ENCODE measurements at places on chromosomes 12 and 14.

- DNase-seq: peak; percentile 31
Observed at GRCh38 chr14:93186466-93186865, 1.3 kb downstream of the LYSET start.

DNA sequence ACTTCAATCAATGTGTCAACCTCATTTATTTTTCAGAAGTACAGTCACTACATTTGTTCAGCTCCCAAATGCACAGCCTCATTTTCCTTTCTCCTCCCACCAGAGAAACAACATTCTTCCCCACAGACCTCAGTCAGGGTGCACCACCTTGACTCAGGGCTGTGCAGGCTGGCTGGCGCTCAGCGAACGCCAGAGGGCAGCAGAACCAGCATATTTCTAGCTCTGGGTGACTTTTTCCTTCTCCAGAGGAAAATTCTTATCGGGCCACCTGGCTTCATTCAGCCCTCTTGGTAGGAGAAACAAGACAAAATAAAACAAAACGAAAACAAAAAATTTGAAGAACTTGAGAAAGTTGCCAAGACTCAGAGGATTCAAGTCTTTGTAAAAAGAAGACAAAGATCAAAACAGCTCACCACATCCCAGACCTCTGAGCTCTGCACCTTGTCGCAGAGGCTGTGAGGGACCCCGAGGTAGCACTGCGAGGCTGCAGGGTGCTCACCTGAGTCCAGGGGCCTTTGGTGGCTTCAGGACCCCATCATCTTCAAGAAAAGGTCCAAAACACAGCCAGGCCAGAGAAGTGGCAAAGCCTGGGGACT, 33.7 kb downstream of the PAH start:
- DNase-seq: peak; percentile 21

GRCh38 chr12:8996682-8997405, 7.5 kb downstream of the KLRG1 start:
- DNase-seq: peak; percentile 50

GRCh38 chr12:67068204-67068731, 200.9 kb upstream of the CAND1 start:
- no peak for DNase-seq

DNA sequence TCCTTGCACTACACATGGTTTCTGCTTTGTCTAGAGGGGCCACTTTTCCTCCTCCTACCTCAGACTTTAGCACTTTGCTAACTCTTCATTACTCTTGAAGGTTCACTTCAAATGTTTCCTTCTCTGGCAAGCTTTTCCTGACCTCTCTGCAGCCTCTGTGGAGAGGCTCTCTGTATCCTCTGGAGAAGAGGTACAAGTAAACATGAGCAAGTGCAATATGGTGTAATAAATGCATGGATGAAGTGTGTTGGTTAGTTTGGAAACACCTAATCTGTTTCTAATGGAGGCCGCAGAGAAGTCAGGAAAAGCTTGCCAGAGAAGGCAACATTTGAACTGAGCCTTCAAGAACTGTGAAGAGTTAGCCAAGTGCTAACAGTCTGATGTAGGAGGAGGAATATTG, 329.3 kb downstream of the GRIN2B start:
- no peak for DNase-seq

DNA sequence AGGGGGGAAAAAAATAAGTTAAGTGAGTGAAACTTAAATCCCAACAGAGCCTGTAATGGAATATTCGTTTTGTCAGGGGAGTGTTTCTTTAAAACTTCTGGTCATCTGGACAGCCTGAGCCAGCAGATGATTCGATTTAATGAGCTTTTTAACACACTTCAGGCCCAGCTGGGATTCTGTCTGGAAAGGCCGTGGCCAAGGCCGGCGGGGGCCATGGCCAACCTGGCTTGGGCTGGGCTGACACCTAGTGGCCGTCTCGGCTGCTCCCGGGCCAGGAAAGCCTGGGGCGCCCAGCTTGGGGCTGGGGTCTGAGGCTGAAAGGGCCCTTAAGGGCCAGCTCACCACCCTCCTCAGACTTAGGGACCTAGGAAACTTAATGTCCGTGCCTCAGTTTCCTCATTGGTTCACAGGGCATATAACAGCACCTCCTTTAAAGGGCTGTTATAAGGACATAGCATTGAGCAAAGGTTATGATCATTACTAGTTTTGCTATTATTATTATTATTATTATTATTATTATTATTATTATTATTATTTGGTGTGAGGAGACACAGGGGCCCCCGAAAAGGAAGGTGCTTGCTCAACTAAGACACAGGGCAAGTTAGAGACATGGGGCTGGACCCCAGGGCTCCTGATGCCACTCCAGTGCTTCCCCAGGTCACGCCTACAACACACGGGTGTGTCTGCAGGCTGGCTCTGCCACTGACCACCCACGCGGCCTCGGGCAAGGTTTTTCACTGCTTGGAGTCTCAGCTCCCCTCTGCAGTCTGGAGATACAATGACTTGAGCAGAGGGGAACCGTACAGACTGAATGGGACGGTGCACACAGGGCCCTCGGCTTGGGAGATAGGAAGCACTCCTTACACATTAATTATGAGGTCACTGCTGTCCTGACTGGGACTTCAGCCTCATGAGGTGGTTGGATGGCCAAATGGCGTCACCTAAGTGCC, 84.0 kb downstream of the SYNE3 start:
- no peak for DNase-seq

- peak; percentile 85 for DNase-seq
Observed at GRCh38 chr12:100154474-100155247, 12.0 kb upstream of the BLTP3B start.

- DNase-seq: no peak
Observed at GRCh38 chr12:52035190-52035589, 16.1 kb upstream of the NR4A1 start.

- DNase-seq: peak; percentile 28
Observed at GRCh38 chr12:119714614-119715267, 46.8 kb downstream of the PRKAB1 start.

- DNase-seq: no peak
Observed at GRCh38 chr12:30870491-30871265, 55.9 kb upstream of the TSPAN11 start.

GRCh38 chr12:99260456-99260996, 387.0 kb upstream of the GARIN6 start:
- no peak for DNase-seq

- DNase-seq: no peak
Observed at GRCh38 chr12:63966606-63966975, 122.1 kb downstream of the SRGAP1 start.

DNA sequence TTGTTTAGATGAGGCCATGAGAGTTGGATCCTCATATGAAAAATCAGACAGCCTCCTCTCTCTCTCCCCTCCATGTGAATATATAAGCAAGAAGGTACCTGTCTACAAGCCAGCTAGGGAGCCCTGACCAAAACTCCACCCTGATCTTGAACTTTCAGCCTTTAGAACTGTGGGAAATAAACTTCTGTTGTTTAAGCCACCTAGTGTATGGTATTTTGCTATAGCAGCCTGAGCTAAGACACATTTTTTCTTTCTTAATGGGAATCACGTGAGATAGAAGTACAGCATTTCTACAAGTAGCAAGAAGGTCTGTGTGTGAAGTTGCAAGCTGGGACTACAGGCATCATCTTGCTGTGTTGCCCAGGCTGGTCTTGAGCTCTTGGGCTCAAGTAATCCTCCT, 16.3 kb upstream of the ABHD12B start:
- no peak for DNase-seq

- peak; percentile 12 for DNase-seq
Observed at GRCh38 chr12:89544681-89545184, 18.9 kb upstream of the POC1B start.

DNA sequence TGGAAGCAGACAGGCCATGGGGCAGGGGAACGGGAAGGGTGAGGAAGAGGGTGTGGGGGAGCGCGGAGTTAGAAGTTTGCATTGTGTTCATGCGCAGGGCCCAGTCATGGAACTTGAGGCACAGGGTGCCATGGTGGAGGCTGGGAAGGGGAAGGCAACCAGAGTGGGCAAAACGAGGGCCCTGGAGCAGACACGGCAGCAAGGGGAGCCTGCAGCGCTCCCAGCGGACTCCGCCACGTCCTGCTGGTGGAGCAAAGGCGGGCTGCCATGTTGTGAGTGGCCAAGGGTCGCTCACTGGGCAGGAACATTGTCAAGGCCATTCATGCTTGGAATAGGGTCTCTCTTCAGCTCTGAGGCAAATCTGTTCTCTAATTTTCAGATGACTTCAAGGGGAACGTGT, 20.5 kb downstream of the DEGS2 start:
- no peak for DNase-seq

GRCh38 chr14:38761033-38761432, 342.0 kb downstream of the SEC23A start:
- DNase-seq: no peak

DNA sequence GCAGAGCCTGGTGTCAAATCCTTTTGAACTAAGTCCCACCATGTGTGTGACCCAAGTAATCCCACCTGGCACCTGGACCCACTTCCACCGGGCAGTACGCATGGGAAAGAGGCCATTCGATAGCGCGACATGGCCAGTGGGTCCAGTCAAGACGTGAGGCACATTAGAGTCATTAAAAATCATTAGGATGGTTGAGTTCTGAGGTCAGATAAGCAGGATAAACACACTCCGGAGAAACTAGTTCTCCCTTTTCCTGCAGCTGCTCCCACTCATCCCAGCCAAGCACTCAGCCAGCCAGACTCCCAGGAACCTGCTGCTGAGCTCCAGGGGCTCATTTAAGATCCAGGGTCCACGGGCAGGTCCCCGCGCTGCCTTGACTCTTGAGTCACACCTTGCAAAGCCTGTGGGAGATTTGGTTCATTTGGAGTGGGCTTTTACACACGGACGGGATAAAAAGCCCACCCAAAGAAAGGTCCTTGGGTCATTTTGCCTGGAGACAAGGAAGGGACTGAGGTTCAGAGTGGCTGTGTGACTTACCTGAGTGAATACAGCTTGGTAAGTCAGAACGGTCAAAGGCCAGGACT, 313.9 kb downstream of the BCL11B start:
- no peak for DNase-seq

DNA sequence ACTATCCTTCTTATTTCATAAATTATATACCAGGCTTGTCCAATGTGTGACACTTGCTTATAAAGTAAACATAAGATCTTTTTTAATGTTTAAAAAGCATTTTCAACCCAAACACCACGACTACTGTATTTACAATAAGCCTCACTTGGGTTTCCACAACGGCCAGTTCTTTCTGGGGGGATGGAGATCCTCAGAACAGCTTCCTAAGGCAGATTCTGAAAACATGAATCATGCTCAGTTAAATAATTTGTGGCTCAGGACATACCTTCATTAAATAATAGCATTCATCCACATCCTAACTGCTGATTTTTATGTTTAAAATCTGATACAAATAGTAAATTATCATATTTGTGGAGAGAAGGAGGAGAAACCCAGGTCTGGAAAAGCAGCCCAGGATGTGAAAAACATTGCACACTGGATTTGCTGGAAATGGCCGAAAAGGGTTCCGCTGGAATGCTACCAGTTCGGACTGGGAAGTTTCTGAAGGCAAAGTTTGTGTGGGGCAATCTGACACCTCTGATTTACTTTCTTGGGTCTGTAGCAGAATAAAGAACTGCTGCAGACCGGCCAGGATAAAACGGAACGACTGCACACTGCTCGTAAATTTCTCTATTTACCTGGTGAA, 597 bp downstream of the GLT8D2 start:
- no peak for DNase-seq

DNA sequence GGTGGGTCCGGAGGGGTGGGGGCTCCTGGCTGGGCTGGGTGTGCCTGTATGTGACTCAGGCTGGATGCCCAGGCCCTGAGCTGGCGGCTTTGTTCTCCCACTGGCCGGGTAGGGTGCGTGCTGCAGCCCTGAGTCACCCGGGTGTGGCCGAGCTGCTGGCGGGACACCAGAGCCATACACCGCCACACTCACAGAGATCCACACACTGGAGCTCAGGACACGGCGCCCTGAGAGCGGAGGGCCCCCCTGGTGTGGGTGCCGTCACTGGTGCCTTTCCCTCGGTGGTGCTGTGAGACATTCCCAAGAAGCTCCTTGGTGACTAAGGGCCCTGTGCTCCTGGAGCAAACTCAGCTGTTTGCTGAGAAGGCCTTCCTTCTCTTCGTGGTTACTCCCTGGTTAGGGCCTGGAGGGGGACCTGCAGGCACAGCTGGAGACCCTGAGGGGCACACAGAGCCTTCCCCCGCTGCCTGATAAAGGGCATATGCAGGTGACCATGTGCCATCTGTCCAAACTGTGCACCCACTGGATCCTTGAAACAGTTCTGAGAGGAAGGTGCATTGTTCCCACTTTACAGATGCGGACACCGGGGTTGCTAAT, 44.3 kb downstream of the KRT80 start:
- peak; percentile 88 for DNase-seq

GRCh38 chr14:92670643-92671366, 77.6 kb downstream of the LGMN start:
- no peak for DNase-seq

GRCh38 chr14:94395888-94396574, 7.6 kb upstream of the SERPINA1 start:
- DNase-seq: no peak

DNA sequence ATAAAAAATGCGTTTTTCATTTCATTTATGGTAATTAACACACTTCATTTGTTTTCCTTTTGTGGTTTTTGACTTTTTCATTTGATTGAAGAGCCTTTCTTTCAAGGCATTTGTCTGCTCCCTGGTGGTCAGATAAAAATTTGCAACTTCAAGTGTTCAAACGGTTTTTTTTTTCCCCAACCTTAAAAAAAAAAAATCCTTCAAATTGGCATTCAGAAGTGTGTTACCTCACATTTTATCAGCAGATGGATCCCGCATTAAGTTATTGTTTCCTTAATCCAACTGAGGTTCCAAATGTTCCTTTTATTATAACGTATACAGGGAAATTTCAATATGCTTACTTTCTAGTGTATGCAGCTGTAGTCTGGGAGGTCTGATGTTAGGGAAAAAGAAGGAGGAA, 47.2 kb downstream of the MYF5 start:
- peak; percentile 48 for DNase-seq

DNA sequence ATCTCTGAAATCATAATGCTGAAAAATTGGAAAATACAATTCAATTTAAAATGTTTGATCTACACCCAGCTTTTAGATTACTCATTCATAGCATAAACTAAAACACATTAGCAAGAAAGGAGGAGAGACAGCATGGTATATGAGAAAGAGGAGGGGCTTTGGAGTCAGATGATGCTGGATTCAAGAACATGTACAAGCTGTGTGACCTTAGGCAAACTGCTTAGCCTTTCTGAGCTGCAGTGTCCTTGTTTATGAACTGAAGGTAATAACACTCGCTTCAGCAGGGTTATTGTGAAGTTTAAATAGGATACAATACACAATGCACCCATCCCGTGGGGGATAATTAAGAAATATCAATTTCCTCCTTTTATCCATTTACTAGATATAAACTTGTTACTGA, 79.2 kb downstream of the MAP1LC3B2 start:
- DNase-seq: no peak
